ENCODE measurements at places on chromosomes 1 and 21. TPM values are rescaled to one million over a fixed set of nuclear protein-coding genes. Genes with fewer than 3 reads are reported as not detected.

DNA sequence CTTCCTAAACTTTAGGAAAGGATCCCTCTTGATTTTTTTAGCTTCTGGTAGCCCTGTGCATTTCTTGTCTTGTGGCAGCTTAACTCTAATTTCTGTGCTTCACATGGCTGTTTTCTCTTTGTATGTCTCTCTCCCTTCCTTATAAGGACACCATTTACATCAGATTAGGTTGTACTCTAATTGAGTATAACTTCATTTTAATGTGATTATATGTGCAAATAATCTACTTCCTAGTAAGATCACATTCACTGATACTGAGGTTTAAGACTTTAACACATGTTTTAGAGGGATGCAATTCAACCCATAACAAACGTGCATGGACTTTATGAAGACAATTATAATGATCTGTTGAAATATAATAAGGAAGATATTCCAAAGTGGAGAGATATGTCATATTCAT lies 46.7 kb downstream of the RGS4 start:
- no peaks in the 10 kb centered on the region for H3K36me3 ChIP-seq
- no peaks in the 10 kb centered on the region for H3K4me1 ChIP-seq
- DNase-seq: no peak
- H3K27ac ChIP-seq: no peak overlapping the region
- H3K4me3 ChIP-seq: no peak overlapping the region

Gene SLC9C2
- not detected for total RNA-seq

DNA sequence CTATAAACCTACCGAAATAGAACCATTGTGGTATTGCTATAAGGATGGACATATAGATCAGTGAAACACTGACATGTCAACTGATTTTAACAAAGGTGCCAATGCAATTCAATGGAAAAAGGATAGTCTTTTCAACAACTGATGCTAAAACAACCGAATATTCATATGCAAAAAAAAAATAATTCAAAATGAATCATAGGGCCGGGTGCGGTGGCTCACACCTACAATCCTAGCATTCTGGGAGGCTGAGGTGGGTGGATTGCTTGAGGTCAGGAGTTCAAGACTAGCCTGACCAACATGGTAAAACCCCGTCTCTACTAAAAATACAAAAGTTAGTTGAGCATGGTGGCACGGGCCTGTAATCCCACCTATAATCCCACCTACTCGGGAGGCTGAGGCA lies 23.9 kb downstream of the HSF2BP start:
- no peak overlapping the region for H3K27ac ChIP-seq
- no peak for DNase-seq
- H3K27me3 ChIP-seq: peaks cover 6% of the 10 kb centered on the region
- no peaks in the 10 kb centered on the region for H3K36me3 ChIP-seq
- H3K4me3 ChIP-seq: no peak overlapping the region
- H3K4me1 ChIP-seq: peaks cover 5% of the 10 kb centered on the region

DNA sequence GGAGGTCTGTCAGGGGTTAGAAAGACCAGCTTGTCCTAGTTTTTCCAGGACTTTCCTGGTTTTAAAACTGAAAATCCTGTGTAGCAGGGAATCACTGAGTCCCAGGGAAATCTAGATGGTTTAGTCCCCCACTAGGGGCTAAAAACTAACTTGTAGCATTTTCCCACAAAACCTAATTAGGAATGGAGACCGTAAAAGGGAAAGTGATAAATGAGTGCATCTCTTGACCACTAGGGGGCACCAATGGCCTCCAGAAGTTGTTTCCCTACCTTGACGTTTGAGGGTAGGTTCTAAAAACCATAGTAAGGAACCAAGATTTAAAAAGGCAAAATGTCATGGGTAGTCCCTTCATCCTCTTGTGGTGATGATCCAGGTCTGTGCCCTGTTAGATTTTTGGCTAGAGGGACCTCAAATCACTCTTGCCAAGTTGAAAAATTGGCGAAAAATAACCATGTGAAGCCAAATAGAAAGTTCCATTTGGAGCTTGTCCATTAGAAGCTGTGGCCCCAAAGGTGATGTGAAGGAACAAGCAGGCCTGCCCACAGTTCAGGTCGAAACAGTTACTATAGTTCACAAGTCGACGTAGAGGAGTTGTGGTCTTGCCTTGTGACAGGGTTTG lies 24.5 kb downstream of the CLIC6 start:
- DNase-seq: peak; percentile 83
- no peaks in the 10 kb centered on the region for H3K36me3 ChIP-seq
- no peak overlapping the region for H3K27ac ChIP-seq
- H3K4me1 ChIP-seq: peaks cover 2% of the 10 kb centered on the region

DNA sequence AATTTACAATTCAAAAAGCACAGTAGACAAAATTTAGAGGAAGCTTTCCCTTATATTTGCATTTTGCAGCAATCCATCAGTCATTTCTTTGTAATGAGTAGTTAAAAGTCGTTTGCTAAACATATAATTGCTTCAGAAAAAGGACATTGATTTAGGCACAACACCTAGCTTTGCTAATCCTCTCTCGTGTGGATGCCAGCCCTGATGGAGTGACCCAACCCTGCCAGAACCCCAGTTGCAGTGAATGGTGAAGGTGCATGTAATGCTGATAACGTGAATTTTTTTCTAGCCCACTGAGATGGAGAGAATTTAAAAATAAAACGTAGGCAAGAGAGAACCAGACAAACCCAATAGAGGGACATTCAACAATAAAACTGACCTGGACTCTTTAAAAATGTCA lies 263.4 kb downstream of the GRIK1 start:
- peaks cover 6% of the 10 kb centered on the region for H3K4me1 ChIP-seq
- no peak overlapping the region for H3K4me3 ChIP-seq
- H3K27ac ChIP-seq: no peak overlapping the region
- H3K27me3 ChIP-seq: peaks cover 6% of the 10 kb centered on the region
- H3K36me3 ChIP-seq: no peaks in the 10 kb centered on the region

Gene SPRR2E
- not detected for total RNA-seq

DNA sequence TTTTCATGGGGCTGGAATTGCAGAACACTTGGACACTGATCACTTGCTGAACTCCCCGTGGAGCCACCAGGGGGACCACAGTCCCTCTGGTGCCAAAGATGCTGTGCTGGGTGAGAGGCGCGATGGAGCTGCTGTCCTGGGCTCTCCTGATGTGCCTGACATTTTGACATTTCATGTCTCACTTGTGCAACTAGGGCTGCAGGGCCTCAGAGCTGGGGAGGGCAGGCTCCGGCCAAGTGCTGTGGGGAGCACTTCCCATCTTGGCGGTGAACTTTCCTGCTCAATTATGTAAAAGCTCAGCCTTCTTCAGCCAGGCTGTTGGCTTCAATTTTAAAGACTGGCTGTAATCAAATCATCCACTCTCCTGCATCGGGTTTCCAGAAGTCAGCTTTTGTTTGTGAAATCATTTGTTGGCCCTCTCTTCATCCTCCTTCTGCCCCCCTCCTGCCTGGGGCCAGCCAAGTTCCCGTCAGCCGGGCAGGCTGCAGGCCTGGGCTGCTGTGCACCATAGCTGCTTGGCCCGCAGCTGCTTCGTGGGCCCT lies 36.8 kb downstream of the KCNAB2 start:
- no peaks in the 10 kb centered on the region for H3K27me3 ChIP-seq
- H3K27ac ChIP-seq: no peak overlapping the region
- DNase-seq: no peak
- no peak overlapping the region for H3K4me3 ChIP-seq
- peaks cover 52% of the 10 kb centered on the region for H3K36me3 ChIP-seq

Gene LYPD8
- not detected for total RNA-seq

- H3K4me3 ChIP-seq: no peak overlapping the region
- DNase-seq: peak; percentile 60
- H3K27ac ChIP-seq: no peak overlapping the region
- H3K27me3 ChIP-seq: peaks cover 9% of the 10 kb centered on the region
Observed at GRCh38 chr1:56584910-56585528, 5.7 kb upstream of the PLPP3 start.

Gene KCNJ9
- not detected for total RNA-seq

GRCh38 chr21:36643374-36644250 lies 55.3 kb upstream of the SIM2 start:
- DNase-seq: no peak
- H3K27ac ChIP-seq: no peak overlapping the region
- H3K4me1 ChIP-seq: peaks cover 2% of the 10 kb centered on the region
- no peaks in the 10 kb centered on the region for H3K36me3 ChIP-seq
- H3K4me3 ChIP-seq: no peak overlapping the region
- no peaks in the 10 kb centered on the region for H3K27me3 ChIP-seq

DNA sequence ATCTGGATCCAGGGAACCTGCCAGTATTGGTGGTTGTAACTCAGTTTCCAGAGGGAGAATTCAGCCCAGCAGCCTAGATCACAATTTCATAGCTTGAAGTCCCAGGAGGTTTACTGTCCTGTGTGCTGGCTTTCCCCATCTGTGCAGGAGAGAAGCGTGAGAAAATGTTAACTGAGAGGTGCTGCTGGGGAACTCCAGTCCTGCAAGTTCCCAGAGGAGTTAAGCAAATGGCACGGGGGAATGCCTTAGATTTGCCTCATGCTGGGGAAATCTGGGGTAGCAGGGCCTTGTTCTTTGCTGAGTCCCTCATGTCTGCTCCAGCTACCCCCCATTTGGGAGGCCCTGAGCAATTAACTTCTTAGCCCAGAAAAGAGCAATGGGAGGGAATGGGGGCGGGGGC lies 25.1 kb upstream of the SLAMF6 start:
- H3K27ac ChIP-seq: no peak overlapping the region
- DNase-seq: no peak
- no peak overlapping the region for H3K4me3 ChIP-seq

- peaks cover 21% of the 10 kb centered on the region for H3K4me1 ChIP-seq
- no peaks in the 10 kb centered on the region for H3K27me3 ChIP-seq
- no peak overlapping the region for H3K4me3 ChIP-seq
- H3K36me3 ChIP-seq: peaks cover 14% of the 10 kb centered on the region
- no peak overlapping the region for H3K27ac ChIP-seq
- no peak for DNase-seq
Observed at GRCh38 chr1:97903626-97904025, 17.2 kb downstream of the DPYD start.

GRCh38 chr1:203287109-203287893 lies 18.0 kb upstream of the BTG2 start:
- peak; percentile 95 for DNase-seq
- peak overlapping the region; percentile 97 for H3K27ac ChIP-seq
- H3K4me3 ChIP-seq: peak overlapping the region; percentile 82
- peaks cover 2% of the 10 kb centered on the region for H3K36me3 ChIP-seq
- peaks cover 69% of the 10 kb centered on the region for H3K4me1 ChIP-seq
- H3K27me3 ChIP-seq: peaks cover 2% of the 10 kb centered on the region

GRCh38 chr1:160625725-160626498 lies 20.9 kb downstream of the SLAMF1 start:
- peak; percentile 82 for DNase-seq
- peak overlapping the region; percentile 99 for H3K27ac ChIP-seq
- no peaks in the 10 kb centered on the region for H3K27me3 ChIP-seq
- H3K4me1 ChIP-seq: peaks cover 90% of the 10 kb centered on the region
- H3K36me3 ChIP-seq: peaks cover 86% of the 10 kb centered on the region
- peak overlapping the region; percentile 75 for H3K4me3 ChIP-seq

DNA sequence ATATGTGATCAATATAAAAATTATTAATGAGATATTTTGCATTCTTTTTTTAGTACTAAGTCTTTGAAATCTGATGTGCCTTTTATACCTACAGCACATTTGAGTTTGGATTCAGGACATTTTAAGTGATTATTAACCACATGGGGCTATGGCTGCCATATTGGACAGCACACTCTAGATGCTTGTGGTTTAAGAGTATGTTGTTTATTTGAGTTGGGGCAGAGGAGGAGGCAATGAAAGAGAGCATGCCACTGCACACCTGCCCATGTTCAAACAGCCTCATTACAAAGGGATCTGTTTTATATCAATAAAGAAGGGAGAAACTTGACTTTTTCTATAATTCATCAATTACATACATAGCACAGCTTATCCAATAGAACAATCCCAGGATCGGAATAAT lies 99.4 kb upstream of the EDEM3 start:
- H3K27me3 ChIP-seq: peaks cover 1% of the 10 kb centered on the region
- H3K4me1 ChIP-seq: peaks cover 2% of the 10 kb centered on the region
- H3K27ac ChIP-seq: no peak overlapping the region
- no peak for DNase-seq
- peaks cover 11% of the 10 kb centered on the region for H3K36me3 ChIP-seq
- no peak overlapping the region for H3K4me3 ChIP-seq

- H3K36me3 ChIP-seq: peaks cover 28% of the 10 kb centered on the region
- H3K27me3 ChIP-seq: no peaks in the 10 kb centered on the region
- DNase-seq: peak; percentile 92
- H3K27ac ChIP-seq: peak overlapping the region; percentile 99
- H3K4me1 ChIP-seq: peaks cover 49% of the 10 kb centered on the region
Observed at GRCh38 chr1:66335859-66336640, 197.9 kb upstream of the SGIP1 start.

GRCh38 chr1:222043444-222044292 lies 301.8 kb upstream of the DUSP10 start:
- H3K27ac ChIP-seq: no peak overlapping the region
- peaks cover 6% of the 10 kb centered on the region for H3K4me1 ChIP-seq
- no peaks in the 10 kb centered on the region for H3K36me3 ChIP-seq
- H3K27me3 ChIP-seq: no peaks in the 10 kb centered on the region
- H3K4me3 ChIP-seq: no peak overlapping the region

- no peak overlapping the region for H3K4me3 ChIP-seq
- H3K27ac ChIP-seq: no peak overlapping the region
- DNase-seq: no peak
- no peaks in the 10 kb centered on the region for H3K36me3 ChIP-seq
- no peaks in the 10 kb centered on the region for H3K4me1 ChIP-seq
Observed at GRCh38 chr1:79207331-79207730, 200.8 kb upstream of the ADGRL4 start.

GRCh38 chr21:17387030-17387617 lies 125.7 kb upstream of the CXADR start:
- H3K36me3 ChIP-seq: no peaks in the 10 kb centered on the region
- peak; percentile 85 for DNase-seq
- no peak overlapping the region for H3K27ac ChIP-seq
- H3K4me1 ChIP-seq: no peaks in the 10 kb centered on the region
- no peak overlapping the region for H3K4me3 ChIP-seq
- peaks cover 3% of the 10 kb centered on the region for H3K27me3 ChIP-seq

DNA sequence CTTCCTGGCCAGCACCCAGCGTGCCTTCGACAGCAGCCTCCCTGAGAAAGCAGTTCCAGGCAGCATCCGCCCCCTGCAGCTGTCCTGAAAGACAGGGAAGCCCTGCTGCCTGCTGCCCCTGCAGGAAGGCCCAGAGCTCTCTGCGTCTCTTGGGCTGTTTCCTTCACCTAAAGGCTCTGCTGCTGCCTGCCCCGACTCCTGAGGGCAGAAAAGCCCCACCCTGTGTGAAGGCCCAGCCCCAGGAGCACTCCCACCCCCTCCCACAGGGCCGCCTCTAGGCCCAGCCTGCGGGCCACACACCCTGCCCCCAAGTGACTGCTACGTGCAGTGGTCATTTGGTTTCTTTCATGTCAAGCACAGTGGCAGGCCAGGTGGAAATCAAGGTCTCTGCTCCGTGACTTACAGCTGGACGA lies 12.4 kb downstream of the RIPK4 start:
- peaks cover 3% of the 10 kb centered on the region for H3K27me3 ChIP-seq
- H3K27ac ChIP-seq: no peak overlapping the region
- no peak for DNase-seq
- no peaks in the 10 kb centered on the region for H3K4me1 ChIP-seq
- H3K4me3 ChIP-seq: no peak overlapping the region
- no peaks in the 10 kb centered on the region for H3K36me3 ChIP-seq

GRCh38 chr21:40660461-40660860 lies 186.5 kb downstream of the DSCAM start:
- DNase-seq: no peak
- H3K27me3 ChIP-seq: no peaks in the 10 kb centered on the region
- H3K27ac ChIP-seq: no peak overlapping the region
- H3K4me1 ChIP-seq: no peaks in the 10 kb centered on the region
